ENCODE measurements at places on chromosomes 4 and X. TPM values are rescaled to one million over a fixed set of nuclear protein-coding genes. Genes with fewer than 3 reads are reported as not detected.

DNA sequence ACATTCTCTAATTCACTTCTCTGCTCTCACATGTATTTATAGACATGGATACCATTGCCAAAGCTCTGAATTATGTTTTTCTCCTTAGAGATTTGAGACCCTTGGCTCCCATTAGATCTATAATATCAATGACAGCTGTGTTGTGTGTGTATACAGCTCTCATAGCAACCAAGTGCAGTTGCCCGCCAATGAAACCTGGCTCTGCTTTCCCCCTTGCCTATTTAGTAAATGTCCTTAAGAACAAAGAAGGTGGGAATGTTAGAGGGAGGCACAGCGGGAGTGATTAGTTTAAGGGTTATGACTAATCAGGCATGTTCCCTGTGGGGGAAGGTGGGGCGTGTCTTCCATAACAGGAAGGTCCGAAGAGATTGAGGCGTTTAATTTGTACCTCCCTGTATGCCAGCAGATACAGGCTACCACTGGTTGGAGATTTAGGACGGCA lies 100.5 kb upstream of the TBC1D9 start:
- no peak for DNase-seq

GRCh38 chrX:109843963-109844751 lies 111.1 kb upstream of the ACSL4 start:
- no peak for DNase-seq

DNA sequence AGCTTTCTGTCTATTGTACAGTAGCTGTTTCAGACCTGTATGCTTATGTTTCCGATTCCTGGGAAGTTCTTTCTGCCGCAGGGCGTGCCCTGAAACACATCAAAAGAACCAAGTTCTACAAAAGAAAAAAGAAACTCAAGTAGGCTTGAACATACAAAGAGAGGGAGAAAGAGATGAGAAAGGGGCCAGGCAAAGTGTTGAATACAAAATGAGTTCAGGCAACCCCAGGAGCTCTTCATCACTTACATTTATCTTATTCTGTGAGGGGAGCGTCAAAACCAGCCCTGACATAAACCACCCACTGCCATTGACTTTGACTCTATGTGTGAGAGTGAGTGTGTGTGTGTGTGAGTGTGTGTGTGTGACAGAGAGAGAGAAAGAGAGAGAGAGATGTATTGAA lies 26.5 kb upstream of the ATOH1 start:
- DNase-seq, result no peak

GRCh38 chr4:34732176-34732950 lies 1512.0 kb downstream of the ARAP2 start:
- DNase-seq, result no peak

DNA sequence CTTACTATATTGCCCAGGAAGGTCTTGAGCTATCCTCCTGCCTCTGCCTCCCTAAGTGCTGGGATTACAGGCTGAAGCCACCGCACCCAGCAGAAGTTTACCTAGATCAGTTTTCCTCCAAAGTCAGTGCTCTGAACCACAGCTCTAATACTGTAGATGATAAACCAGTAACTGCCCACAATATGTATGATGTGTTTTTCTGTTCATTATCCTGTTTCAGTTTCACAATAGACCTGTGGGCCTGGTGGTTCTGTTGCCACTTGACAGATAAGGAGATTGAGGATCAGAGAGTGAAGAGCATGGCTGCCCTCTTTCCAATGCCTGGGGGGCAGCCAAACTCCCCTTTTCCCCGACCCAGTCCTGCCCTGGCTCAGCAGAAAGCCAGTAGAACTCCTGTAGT lies 87.0 kb downstream of the EFNB1 start:
- no peak for DNase-seq

Gene PTCHD1
- not detected for total RNA-seq

Gene P2RY4
- 0.74 TPM for total RNA-seq

- no peak for DNase-seq
These were observed 101.1 kb upstream of the SHISA3 start for GRCh38 chr4:42296196-42296595.

GRCh38 chrX:13093529-13094140 lies 49.2 kb upstream of the FAM9C start:
- DNase-seq, result no peak

DNA sequence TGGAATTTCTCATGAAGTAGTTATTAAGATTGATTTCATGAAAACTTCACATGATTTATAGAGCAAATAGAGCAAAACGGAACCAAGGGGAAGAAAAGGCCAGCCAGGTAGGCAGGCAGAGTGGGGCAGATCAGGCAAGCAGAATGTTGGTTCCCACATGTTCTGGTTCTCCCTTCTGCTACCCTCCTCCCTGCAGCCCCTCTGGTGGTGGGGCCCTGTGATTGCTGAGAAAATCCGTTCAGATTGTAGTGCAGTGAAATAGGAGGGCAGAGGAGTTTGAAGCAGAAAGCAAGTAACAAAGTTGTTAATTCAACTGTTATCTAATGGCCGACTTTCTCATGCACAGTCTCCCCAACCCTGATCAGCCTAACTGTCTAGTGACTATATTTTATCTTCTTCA lies 185.3 kb downstream of the MID1IP1 start:
- DNase-seq, result no peak

Gene PLAC1
- total RNA-seq, result not detected

Gene SMARCAD1
- total RNA-seq, result 16.8 TPM

GRCh38 chr4:88522702-88523324 lies 763 bp downstream of the PYURF start:
- peak; percentile 20 for DNase-seq

DNA sequence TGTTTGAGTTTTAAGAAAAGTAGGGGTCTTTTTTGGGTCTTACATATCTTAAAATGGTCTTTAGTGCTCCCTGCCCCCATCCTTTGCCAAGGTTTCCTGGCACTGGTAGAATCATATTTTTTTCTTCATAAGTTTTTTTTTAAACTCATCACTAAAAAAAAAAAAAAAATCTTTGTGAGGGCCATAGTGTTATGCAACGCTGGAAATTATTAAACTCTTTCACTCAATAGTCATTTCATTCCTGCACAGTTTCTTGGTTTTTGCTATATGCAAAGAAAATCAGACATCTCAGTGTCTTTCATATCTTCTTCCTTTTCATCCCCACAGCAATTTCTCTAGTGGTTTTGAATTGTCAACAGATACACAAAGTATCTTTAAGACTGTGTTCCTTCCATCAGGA lies 95.6 kb downstream of the TMA16 start:
- no peak for DNase-seq

DNA sequence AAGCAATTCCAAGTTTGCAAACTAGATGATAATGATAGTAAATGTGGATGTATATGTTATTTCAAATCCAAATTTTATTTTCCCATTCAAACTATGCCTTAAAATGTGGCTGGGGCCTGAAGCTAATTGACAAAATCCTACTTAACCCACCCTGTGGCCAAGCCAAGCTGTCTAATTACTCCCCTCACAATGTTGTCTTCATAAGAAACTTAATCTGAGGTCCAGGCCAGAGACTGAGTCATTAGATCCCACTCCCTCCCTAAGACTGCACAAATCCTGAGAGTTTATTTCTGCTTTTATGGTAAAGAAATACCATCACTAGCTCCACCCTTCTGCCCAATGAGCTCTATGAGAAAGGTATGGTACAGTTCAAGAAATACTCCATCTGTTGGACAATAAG lies 16.6 kb downstream of the SMPX start:
- no peak for DNase-seq

DNA sequence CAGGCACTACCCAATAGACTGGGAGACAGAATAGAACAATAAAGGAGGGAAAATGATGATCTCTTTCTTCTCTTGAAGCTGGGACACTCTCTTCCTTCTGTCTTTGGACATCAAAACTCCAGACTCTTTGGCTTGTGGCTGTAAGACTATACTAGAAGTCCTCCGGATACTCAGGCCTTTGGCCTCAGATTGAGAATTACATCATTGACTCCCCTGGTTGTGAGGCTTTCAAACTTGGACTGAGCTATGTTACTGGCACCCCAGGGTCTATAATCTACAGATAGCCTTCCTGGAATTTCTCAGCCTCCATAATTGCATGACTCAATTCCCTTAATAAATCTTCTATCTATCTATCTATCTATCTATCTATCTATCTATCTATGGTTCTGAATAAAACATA lies 294.2 kb upstream of the CT83 start:
- no peak for DNase-seq

DNA sequence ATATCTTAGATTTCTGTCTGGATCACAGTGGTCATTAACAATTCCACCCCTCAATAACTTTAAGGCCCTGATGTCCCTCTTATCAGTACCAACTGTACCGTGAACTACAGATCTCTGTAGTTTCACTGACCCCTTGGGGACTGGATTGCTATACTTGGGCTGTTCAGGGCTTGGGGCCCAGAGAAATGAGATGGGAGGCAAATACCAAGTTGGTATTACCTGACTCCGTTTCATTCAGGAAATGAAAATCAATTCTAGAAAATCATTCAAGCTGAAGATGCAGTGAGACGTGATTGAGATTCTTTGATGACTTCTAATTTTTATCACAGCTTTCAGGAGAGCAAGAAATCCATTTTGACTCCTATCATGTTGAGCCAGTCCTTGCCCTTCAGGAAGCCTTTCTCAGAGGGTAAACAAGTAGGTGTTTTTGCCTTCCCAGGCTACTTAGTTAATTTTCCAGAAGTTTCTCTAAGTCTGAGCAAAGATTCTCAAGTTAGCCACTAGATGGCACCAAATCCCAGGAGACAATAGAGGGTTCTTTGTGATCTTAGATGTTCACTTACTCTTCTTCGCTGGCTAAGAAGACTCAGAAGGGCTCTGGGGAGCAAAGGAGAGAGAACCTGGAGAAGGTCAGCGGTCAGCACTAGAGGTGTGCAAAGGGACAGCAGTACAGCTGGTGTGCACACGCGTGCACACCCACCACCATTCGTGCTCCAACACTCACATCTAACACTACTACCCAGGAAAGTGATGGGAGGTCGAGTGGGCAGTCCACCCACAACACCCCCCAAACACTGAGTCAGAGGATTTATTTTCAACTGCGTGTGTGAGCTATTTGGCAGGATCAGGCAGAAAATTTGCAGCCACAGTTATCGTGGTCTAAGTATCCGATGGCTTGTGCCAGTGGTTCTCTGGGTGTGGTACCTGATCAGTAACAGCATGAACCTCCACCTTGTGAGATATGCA lies 7.4 kb downstream of the HNRNPH2 start:
- DNase-seq, result no peak

DNA sequence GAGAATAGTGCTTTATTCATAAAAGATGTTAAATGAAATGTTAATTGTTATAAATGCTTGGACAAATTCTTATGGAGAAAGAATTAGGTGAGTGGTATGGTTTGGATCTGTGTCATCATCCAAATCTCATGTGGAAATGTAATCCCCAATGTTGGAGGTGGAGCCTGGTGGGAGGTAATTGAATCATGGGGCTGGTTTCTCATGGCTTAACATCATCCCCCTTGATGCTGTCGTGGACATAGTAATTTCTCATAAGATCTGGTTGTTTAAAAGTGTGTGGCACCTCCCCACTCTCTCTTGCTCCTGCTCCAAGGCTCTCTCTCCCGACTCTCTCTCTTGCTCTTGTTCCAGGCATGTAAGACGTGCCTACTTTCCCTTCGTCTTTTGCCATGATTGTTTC lies 22.5 kb downstream of the GYPE start:
- no peak for DNase-seq

GRCh38 chr4:165152527-165152926 lies 39.9 kb upstream of the TMEM192 start:
- no peak for DNase-seq

Gene PPBP
- not detected for total RNA-seq

Gene CACNA1F
- 1.3 TPM for total RNA-seq

DNA sequence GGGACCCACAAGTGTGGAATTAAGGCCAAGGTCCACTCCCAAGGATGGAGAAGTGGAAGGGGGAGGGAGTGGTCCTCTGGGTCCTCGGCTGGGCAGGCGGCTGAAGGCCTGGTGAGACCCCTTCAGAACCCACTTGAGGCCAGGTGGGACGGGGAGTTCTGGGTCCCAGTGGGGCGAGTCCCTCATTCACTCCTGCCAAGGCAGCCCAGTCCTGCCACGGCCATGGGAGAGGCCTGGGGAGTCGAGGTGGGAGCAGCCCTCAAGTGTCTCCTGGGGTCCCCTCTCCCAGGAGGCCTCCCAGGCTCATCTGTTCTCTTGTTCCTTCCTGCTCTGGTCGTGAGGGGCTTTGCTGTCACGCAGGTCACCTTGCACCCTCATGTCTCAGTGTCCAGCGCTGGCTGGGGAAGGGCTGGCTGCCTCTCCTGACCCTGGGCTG lies 6.1 kb upstream of the SH3BP2 start:
- DNase-seq, result no peak

Gene FGB
- total RNA-seq, result not detected

DNA sequence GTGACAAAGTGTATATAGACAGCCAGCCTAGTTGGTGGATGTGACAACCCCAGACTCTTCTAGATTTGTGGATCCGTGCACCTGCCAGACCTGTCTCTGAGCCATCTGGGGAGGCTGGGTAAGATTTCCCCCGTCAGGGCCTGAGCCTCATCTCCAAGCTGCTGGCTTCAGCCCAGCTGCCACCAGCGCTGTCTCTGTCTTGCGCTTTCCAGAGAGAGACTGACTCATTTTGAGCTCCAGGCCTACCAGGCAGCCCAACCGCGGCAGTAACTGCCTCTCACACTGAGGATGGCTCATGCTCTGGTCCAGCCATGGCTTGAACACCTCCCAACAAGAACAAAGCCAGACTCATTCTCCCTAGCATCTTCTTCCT lies 26.4 kb downstream of the NOP14 start:
- DNase-seq, result no peak

- no peak for DNase-seq
These were observed at the start of gene SERPINA7 for GRCh38 chrX:106038625-106039024. SERPINA7 (minus strand) TSS chrX:106038727; CDS start chrX:106037058, 1,669 bp downstream.

- no peak for DNase-seq
These were observed 57.0 kb downstream of the CEP44 start for GRCh38 chr4:174340714-174341113.

- no peak for DNase-seq
These were observed 59.8 kb downstream of the MRPL1 start for GRCh38 chr4:77922158-77923094.

GRCh38 chr4:65358914-65359313 lies 311.4 kb downstream of the EPHA5 start:
- DNase-seq, result no peak

Gene TMEM154
- total RNA-seq, result 36.9 TPM

Gene LRCH2
- total RNA-seq, result not detected

DNA sequence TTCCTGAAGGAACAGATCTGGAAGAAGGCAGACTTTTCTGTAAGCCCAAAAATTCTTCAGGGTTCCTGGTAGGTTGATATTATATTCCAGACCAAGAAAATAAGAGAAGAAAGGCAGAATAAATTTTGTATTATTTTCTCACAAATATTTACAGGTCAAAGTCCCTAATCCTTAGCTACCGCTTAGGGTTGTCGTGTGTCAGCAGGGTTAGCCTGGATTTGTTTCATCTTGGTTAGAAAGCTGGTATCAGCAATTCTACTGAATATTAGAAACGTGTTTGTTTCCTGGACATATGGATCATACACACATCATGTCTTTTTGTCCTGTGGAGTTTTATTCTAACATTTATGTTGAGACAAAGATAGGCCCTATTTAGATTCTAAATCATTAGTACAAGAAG lies 232.9 kb upstream of the CXXC4 start:
- DNase-seq, result no peak
